NCI-H2081 (cell line): ENCODE measurements at places on chromosomes 3 and 15.

DNA sequence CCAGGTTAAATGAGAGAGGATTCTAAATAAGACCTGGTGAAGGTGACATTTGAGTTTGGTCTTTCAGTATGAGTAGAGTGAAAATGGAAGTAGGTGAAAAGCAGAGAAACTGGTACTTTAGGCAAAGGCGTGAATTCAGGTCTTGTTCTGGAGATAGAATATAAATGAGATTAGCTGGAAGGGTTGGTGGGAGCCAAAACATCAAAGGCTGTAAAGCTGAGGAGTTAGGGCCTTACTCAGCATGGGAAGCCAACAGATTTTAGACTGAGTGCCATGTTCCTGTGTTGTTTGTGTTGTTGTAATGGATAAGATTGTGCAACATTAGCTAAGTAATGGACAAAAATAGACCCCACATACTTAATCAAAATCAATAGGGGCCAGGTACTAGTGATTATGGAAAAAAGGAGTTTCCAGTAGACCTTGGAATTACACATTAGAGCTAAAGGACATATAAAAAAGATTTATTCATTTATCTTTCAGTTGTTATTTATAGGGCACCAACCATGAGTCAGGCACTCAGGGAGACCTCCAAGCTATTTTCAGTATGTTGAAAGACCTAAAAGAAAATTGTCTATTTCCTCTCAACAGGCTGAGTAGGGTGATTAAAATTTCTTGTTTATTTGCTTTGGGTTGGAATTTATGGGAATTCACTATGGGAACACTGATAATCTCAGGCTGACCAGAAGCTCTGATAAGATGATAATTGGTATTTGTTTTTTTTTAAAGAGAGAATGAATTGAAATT, 20.8 kb downstream of the ARL14 start:
- peak; percentile 35 for DNase-seq

DNA sequence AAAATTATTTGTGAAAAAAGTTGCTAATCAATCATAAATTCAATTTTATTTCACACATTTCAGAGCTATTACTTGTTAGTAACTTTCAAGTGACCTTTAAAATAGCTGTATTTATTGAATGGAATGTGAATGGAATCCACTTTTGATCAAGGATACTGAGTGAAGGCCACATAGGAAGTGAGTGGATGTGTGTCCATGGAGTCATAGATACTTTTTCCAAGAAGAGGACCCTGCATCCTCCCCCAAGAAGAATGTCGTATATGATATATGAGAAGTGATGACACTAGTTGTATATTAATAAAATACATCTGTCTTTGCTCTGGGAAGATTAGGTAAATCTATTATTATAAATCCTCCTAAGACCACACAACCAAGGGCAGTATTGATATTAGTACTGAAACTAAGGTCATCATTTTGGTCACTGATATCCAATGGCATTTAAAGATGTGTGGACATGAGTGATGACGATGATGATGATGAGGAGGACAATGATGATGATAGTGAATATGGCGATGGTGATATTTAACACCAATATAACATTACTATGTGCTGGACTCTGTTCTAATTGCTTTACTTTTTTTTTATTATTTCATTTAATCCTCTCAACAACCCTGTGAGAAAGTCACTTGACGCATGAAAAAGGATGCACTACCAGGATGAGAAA, 493.0 kb upstream of the NR2F2 start:
- DNase-seq: no peak

- DNase-seq: no peak
Observed at GRCh38 chr3:4827767-4828166, 151.5 kb upstream of the BHLHE40 start.

GRCh38 chr3:17945018-17945798, 202.8 kb upstream of the TBC1D5 start:
- no peak for DNase-seq

GRCh38 chr3:134404366-134404885, 30.2 kb upstream of the AMOTL2 start:
- DNase-seq: no peak

GRCh38 chr15:50162969-50163718, 18.9 kb upstream of the SLC27A2 start:
- no peak for DNase-seq

DNA sequence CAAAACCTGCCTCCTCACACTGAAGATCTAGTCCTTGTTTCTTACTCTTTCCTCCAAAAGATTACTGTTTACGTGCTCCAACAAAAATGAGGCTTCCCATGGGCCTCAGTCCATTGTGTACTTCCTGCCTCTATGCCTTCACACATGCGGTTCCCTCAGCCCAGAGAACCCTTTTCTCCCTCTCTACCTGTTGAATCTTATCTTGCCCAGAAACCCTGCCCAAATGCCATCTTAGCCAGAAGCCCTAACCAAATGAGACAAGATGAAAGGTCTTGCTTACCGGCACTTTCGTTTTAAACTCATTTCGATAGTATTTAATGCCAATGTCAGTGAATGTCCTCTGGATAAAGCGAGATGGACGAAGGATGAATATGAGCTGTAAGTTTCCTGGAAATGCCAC, 85.5 kb downstream of the B3GNT5 start:
- DNase-seq: no peak

GRCh38 chr3:133472889-133473288, 73.0 kb downstream of the BFSP2 start:
- DNase-seq: no peak

- DNase-seq: no peak
Observed at GRCh38 chr15:29138260-29138659, 131.4 kb downstream of the NSMCE3 start.

DNA sequence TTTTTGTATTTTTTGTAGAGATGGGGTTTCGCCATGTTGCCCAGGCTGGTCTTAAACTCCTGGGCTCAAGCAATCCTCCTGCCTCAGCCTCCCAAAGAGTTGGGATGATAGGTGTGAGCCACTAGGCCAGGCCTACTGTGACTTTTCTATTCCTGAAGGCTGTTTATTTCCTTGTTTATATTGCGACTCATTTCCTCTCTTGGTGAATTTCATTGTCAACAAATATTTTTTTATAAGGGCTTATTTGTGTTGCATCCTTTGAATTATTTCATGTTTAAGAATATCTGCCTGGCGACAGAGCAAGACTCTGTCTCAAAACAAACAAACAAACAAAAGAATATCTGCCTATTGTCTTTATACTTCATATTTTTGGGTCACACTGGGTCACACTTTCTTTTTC, 29.4 kb upstream of the MCCC1 start:
- no peak for DNase-seq

DNA sequence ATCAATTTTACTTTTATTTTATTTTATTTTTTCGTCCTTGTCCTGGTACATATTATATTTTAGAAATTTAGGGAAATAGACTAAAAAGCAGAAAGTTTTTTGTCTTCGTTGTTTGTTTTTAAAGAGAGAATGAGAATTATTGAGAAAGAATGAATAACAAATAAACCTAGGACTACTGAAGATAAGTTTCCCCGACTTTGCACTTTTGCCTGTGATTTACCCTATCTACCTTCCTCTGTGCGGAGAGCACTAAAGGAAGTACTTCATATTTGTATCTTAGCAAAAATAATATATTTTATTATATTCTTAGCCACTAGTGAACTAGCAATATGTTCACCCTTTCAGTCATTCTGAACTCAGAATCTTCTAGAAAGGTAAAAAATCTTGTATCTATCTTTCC, 60.6 kb downstream of the ECT2 start:
- no peak for DNase-seq

GRCh38 chr3:187989575-187990153, 164.3 kb upstream of the LPP start:
- peak; percentile 93 for DNase-seq

GRCh38 chr15:45904019-45904418, 269.2 kb downstream of the SQOR start:
- DNase-seq: peak; percentile 12

- peak; percentile 57 for DNase-seq
Observed at GRCh38 chr3:71132995-71133730, 450.4 kb downstream of the FOXP1 start.

DNA sequence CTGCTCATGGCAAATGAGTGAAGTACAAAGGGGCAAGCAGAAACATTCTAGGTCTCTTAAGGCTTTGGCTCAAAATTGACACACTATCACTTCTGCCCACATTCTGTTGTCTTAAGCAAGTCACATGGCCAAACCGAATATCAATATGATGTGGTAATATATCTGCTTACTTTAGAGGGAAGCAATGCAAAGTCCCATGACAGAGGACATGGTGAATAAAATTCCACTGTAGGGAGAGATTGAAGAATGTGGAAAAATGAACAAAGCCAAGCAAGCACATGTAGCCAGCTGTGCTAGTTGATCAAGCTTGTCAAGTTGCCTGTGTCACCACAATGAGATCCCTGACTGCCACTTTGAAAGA, 11.2 kb upstream of the TBC1D5 start:
- no peak for DNase-seq

GRCh38 chr15:73442421-73442820, 543 bp upstream of the REC114 start:
- DNase-seq: no peak

DNA sequence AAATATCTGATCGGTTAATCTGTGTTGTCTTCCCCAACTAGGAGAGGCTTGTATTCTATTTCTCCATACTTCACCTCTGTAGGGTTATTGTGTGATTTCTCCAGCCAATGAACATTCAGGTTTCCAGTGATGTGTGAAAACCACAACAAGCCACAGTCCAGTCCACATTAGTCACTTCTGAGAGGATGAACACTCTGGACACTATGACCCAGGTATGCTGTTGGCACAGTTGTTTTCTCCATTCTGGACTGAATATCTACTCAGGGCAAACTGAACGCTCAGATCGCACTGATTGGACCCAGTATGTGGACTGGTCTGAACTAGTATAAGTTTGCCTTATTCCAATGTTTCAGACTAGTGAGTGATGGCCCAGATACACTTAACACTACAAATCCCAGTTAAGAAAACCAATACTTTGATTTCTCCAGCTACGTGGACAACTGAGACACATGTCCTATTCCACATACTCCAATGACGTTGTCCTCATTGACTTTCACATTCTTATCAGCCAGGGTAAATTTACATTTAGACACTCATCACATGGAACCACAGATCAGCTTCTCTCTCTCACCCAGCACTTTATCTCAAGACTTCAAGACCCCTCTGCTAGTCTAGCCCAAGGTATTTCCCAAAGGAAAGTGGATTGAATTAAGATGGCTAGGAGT, 587.4 kb upstream of the SGO1 start:
- no peak for DNase-seq

- no peak for DNase-seq
Observed at GRCh38 chr3:139778682-139779233, 101.0 kb upstream of the NMNAT3 start.

GRCh38 chr3:196082619-196082971, 705 bp upstream of the TFRC start:
- no peak for DNase-seq
